ENCODE measurements at places on chromosomes 11 and 22. TPM values are rescaled to one million over a fixed set of nuclear protein-coding genes. Genes with fewer than 3 reads are reported as not detected.

The SLC22A9 gene
- not detected for total RNA-seq

DNA sequence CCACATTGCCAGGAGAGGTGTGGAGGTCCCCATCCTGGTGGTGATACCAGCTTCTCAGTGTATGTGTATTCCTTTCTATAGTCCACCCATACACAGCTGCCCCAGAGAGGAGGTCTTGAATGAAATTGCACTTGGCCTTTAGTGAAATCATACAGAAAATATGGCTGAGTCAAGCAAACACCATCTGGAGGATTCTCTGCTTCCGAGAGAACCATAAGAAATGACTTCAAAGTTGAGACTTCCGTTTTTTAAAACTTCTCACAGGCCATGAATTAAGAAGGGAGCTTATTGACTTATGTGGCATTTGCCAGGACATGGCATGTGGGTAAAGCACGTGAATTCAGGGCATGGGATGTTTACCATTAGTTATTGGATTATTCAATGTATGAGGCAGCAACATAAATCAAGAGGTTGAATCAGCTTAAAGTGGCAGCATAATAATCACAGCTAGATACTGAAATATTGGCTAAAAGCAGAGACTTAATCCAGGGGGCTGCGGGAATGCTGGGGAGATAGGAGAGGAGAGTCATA, 119.1 kb upstream of the MTNR1B start:
- H3K4me1 ChIP-seq: no peaks in the 10 kb centered on the region
- DNase-seq: no peak
- H3K36me3 ChIP-seq: no peaks in the 10 kb centered on the region
- no peak overlapping the region for H3K4me3 ChIP-seq
- no peaks in the 10 kb centered on the region for H3K27me3 ChIP-seq

GRCh38 chr22:18110954-18111758, 547 bp downstream of the TUBA8 start:
- H3K4me1 ChIP-seq: peaks cover 25% of the 10 kb centered on the region
- H3K27me3 ChIP-seq: peaks cover 43% of the 10 kb centered on the region
- H3K27ac ChIP-seq: no peak overlapping the region
- H3K4me3 ChIP-seq: no peak overlapping the region
- DNase-seq: no peak

The GRM5 gene
- total RNA-seq: not detected

- peaks cover 20% of the 10 kb centered on the region for H3K4me1 ChIP-seq
- no peak overlapping the region for H3K27ac ChIP-seq
- H3K4me3 ChIP-seq: no peak overlapping the region
- DNase-seq: no peak
- no peaks in the 10 kb centered on the region for H3K36me3 ChIP-seq
Measured at GRCh38 chr22:37820350-37820749, 2.8 kb upstream of the GALR3 start.

DNA sequence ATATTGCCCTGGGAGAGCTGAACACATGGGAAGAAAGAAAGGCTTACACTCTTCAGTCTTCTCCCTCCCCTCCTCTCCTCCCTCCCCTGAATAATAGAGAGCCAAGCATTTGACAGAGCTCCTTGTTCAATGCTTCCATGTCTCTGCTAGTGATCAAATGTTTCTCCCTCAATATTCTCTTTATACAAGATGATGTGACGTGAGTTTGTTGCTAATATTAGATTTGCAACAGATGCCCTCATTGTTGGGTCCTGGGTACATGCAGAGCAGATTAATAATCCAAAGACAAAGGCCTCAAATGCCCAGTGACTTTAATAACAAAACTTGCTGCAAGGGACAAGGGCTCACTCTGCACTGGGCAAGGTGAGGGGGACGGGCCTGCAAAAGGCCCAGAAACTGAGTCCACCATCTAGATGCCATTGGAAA, 7.1 kb upstream of the ENDOD1 start:
- H3K36me3 ChIP-seq: no peaks in the 10 kb centered on the region
- H3K27me3 ChIP-seq: no peaks in the 10 kb centered on the region
- no peak for DNase-seq
- no peak overlapping the region for H3K4me3 ChIP-seq
- H3K27ac ChIP-seq: no peak overlapping the region
